ENCODE measurements at places on chromosomes 5 and 9.
A peak's percentile ranks its signal among the peaks of the same experiment; 100 is the strongest.

DNA sequence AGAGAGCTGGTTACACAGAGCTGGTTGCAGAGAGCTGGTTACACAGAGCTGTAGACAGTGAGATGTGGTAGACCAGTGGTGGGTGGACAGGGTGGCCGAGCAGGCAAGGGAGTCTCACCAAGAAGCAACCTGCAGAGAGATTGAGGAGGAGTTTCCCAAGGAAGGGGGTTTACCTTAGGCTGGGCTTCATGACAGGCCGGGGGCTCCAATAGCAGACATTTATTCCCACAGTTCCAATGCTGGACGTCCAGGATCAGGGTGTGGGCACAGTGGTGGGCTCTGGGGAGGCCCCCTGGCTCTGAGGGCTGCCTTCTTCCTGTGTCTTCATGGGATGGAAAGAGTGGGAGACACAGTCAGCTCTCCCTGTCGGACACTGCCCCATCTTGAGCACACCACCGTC, 386.9 kb upstream of the IRX4 start:
- DNase-seq: no peak

GRCh38 chr9:15999422-16000339, 446.8 kb downstream of the CCDC171 start:
- no peak for DNase-seq

DNA sequence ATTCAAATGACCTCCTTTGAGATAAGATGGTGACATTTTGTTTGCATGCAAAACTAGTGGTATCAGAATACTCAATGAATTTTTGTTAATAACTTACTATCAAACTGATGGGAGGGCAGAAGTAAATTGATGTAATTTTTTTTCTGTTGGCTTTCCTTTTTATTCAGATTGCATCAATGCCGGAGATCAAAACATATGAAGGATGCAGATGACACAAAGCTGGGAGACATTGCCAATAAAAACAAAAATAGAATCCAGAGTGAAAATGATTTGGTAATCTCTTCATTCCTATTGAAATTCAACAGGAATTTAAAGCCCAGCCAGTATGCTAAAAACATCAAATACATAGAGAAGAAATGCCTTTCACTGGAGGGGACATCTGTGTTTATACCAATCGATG, 1655.3 kb upstream of the C9orf72 start:
- DNase-seq: no peak

GRCh38 chr5:31121224-31121623, 72.3 kb upstream of the CDH6 start:
- no peak for DNase-seq

DNA sequence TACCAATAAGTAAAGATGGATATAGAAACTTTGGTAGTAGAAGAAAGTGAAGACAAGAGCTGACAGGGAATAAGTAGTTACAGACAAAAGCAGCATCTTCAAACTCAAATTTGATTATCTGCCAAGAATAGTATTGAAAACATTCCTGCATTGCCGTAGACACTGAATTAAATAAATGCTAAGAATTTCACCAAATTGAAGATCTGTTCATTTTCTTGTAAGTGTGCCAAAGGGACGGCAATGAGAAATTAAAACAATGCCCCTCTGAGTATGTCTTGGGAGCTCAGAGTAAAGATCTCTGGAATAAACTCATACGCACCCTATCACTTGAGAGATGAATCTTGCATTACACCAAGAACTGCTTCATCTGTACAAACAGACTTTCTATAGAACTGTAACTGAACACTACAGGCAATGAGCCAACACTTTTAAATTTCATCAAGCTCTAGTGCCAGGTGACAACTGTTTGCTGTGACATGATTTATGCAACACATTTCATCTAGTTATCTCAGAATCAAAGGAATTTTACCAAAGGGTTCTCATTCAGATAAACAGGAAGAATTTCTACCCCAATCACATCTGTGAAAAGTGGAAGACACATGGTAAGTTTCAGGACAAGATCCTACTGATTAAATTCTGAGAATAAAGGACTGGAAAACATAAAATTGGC, 66.9 kb downstream of the RFX3 start:
- no peak for DNase-seq

DNA sequence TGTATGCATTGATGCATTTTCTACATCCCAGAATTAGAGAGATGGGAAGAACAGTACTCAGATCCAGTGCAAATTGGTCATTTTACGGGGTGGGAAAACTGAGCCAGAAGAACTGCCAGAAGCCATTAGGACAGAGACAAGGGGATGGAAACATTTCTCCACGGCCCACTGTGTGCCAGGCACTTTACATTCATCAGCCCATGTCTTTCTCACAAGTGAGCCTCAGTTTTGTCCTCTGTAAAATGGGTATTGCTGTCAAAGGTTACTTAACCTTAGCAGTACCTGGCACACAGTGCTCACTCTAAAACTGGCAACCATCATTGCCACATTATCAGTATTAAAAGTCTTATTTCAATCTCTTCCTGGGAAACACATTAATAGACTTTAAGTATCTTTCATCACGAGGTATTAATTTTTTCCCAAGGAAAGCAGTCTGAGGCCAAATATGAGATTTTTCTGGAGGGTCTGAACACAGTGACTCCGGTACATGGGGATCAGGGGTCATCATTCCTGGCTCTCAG, 5.2 kb downstream of the DUSP1 start:
- no peak for DNase-seq

DNA sequence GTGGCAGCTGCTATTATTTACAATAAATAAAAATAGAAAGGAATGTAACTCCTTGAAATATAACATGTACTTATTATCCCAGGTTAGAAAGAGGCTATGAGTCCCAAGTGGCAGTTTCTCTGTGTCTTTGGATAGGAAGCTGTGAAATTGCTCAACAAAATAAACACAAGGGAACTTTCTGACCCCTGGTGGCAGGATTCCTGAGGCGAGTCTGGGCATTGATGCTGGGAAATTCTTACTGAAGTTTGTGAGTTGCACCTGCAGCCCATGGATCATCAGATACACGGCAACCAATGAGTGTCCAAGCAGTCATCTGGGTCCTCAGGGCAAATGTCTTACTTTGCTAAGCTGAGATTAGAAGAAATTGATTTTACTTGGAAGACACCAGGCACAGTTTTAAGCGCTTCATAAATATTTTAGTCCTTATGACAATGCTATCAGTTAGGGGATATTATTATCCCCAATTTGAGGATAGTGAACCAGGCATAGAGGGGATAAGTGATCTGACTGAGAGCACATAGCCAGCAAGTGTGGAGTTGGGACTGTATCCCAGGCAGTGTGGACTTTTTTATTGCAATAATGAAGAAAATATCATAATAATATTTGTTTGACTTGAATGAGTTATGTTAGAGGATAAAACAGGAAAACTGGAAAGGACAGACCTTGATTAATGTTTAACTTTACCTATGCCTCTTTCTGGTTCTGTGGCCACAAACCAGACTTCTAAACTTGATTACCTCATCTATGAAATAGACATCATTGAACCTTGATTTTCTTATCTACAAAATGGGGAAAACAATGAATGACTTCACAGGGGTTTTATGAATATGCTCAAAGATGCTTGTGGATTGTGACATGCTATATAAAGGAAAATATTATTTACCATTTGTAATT, 265.5 kb upstream of the ADAMTSL1 start:
- no peak for DNase-seq

DNA sequence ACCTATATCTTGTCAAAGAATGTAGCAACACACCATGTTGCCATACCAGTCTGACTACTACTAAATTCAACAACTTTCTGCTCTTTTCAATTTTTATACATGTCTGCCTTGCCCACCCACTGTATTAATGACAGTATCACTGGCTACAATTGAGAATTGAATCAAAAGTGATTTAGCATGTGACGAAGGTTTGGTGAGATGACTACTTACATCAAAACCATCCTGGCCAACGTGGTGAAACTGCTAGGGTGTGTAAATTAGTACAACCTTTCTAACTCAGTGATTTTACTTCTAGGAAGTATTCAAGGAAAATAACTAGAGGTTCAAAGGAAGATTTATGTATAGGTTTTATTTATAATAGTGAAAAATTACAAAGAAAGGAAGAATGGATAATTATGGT, 109.8 kb downstream of the UNC13B start:
- DNase-seq: no peak

GRCh38 chr9:113673726-113674125, 202.4 kb upstream of the ZNF618 start:
- no peak for DNase-seq

DNA sequence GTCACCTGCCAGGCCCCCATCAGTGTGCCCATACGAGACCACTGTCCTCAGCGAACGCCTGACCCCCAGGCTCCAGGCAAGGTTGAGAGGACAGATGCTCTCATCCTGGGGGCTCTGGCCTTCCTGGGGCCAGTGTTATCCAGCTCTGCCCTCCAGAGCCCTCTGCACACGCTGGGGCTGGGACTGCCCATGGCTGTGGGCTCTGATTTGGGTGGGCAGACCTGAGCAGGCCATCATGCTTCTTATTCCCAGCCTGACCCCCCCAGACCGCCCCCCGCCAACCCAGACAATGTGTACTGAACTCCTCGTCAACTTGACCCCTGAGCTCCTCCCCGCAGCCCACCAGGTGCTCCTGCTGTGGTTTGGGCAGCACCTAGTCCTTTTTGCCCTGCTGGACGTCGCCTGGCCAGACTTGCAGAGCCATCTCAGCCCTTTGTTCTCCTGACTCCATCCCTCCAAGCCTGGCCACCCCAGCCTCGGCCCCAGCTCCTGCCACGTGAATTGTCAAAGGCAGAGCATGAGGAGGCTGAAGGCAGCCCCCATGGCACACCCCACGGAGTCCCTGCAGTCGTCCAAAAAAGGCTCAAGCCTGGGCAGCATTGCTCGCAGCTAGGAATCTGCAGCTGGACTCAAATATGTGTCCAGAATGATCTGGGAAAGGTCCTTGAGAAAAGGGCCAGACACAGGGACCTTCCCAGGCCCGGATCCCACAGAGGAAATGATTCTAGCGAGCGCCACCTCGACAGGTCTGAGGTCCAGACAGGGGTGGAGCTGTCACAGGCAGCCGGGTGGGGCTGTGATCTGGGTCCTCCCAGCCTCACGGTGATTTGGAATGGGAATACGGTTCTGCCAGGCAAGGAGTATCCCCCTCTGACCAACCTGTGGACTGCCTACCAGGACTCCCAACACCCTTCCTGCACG, 87.0 kb downstream of the ADAMTS2 start:
- DNase-seq: peak; percentile 64

GRCh38 chr5:15007646-15008045, 136.1 kb upstream of the ANKH start:
- DNase-seq: no peak

GRCh38 chr5:59002162-59002825, 419.4 kb downstream of the RAB3C start:
- no peak for DNase-seq

DNA sequence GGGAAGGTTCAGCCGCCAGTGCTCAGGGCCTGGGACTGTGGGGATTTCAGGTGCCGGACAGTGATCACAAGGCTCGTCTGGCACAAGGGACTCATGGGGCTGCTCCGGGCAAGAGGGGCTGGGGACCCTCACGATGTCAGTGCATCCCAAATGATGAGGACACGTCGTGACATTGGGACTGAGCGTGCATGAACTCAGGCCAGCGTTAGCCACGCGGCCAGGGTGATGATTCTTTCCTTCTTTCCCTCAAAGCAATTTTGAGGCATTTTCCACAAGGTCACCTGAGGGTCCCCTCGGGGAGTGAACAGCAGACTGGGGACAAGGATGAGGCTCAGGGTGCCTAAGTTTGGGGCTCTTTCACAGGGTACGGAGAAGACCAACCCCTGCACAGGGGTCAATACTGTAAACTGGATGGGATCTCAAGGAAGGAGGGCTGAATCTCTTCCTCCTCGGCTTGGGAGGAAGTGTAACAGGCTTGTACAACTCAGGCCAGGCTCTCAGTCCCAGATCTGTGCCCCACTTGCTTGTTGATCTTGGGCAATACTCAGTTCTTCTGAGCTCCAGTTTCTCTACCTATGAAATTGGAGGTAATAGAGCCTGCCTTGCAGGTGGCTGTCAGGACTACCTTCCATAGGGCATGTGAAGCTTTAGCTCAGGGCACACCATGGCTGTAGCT, 78.5 kb downstream of the PRRT1B start:
- DNase-seq: no peak

DNA sequence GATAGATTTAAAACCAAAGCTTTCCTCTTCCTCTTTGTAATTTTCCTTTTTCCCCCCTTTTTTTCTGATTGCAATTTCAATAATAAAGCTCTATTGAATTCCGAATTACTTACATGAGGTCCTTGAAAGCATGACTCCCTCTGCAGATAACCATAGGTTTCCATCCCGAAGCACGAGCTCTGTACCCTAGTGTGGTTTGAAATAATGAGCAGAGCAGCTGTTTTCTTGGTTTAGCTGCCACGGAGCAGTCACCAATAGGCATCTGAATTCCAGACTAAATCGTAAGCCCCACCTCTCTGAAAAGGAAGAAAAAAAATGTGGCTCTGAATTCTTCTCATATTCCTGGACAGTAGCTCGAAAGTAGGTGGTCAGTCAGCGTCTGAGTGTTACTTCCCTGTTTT, 18.5 kb upstream of the GNE start:
- DNase-seq: no peak

GRCh38 chr5:158154226-158155005, 295.5 kb upstream of the CLINT1 start:
- no peak for DNase-seq

Measured in RWPE2 (cell line).